Esophagus mucosa (tissue), 1 donor: ENCODE measurements at places on chromosomes 5 and 9. TPM values are rescaled to one million over a fixed set of nuclear protein-coding genes. Genes with fewer than 3 reads are reported as not detected.

DNA sequence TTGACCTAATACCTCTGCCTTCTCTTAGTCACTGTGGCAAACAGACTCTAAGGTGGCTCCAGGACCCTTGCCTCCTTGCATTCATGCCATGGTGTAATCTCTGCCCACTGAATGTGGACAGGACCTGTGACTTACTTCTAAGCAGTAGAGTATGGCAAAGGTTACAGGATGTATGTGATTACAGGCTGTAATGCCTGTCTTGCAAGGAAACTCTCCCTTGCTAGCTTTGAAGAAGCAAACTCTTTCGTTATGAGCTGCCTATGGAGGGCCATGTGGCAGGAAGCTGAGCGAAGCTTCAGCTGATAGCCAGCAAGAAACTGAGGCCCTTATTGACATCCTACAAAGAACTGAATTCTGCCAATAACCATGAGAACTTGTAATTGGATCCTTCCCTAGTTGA is 103.3 kb upstream of the HMHB1 start:
- no peak for ATAC-seq

DNA sequence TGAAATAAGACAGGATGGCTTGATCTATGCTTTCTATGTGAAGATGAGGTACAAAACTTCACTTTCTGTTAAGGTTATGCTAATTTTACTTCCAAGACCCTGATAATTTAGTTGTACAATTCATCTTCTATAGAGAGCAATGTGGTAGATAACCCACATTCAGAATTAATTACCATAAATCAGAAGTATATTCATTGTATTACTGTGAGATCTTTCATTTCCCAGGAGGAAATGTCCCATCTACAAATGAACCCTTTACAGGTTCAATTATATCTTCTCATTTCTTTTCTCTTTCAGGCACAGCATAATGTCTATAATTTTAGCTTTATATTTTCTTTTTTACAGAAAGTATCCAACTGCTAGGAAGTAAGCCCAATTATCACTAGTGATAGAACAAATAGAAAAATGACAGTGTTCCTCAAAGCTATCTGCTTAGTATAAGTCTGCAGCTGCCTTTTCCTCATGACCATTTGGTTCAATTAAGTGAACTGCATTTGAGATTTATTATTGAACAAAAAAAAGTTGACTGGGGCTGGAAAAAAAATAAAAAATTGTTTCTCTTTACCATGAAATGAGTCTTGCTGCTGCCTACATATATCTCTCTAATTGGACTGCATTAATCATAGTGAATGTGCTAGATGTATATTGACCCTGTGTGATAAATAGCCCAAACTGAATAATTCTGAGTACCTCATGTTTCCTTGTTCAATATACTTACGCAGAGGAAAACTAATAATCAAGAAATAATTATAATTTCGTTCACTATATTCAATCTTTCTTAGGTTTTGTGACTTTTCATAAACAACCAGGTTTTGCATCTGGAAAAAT is 1329.4 kb downstream of the PTPRD start:
- ATAC-seq = no peak

GRCh38 chr9:70261131-70261870 is 2.5 kb downstream of the SMC5 start:
- ATAC-seq = no peak

DNA sequence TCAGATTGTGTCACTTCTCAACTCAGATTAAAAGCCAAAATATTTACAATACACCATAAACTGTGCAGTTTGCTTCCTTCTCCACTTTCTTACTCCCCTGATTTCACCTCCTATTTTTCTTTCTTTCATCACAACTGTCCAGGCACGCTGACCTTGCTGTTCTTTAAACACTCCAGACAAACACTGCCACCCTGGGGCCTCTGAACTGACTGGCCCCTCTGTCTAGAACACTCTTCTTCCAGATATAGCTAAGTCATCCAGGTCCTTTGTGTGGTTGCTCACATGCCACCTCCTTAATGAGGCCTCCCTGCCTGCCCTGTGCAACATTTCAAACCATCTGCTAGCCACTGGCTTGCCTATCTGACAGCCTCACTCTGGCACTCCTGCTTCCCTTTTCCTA is 46.6 kb downstream of the ATG10 start:
- ATAC-seq = no peak

- ATAC-seq = no peak
These were observed 134.1 kb upstream of the TUT7 start for GRCh38 chr9:86488345-86488744.

GRCh38 chr9:6543204-6543603 is 102.3 kb downstream of the GLDC start:
- ATAC-seq = no peak

- ATAC-seq = no peak
These were observed 872.9 kb downstream of the TAF11L14 start for GRCh38 chr5:18507114-18507513.

GRCh38 chr9:19151425-19152159 is 24.3 kb upstream of the PLIN2 start:
- no peak for ATAC-seq

GRCh38 chr9:115144706-115145105 is 26.7 kb upstream of the TNC start:
- ATAC-seq = no peak

DNA sequence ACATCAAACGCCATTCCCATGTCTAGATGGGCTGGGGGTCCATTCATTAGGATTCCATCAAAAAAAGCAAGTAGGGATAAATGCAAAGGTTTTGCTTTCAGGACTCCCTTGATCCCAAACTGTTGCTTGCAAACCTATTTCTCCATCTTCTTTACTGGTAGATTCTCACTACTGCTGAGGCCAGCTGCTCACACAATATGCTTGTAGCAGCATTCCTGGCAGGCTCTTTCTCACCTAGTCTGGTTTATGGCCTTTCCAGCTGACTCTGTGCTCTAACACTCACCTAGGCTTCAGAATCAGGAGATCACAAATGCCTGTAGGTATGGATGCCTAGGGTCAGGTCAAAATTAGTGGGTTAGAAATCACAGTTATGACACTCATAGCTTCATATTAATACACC is 274.7 kb downstream of the GABRB2 start:
- no peak for ATAC-seq

DNA sequence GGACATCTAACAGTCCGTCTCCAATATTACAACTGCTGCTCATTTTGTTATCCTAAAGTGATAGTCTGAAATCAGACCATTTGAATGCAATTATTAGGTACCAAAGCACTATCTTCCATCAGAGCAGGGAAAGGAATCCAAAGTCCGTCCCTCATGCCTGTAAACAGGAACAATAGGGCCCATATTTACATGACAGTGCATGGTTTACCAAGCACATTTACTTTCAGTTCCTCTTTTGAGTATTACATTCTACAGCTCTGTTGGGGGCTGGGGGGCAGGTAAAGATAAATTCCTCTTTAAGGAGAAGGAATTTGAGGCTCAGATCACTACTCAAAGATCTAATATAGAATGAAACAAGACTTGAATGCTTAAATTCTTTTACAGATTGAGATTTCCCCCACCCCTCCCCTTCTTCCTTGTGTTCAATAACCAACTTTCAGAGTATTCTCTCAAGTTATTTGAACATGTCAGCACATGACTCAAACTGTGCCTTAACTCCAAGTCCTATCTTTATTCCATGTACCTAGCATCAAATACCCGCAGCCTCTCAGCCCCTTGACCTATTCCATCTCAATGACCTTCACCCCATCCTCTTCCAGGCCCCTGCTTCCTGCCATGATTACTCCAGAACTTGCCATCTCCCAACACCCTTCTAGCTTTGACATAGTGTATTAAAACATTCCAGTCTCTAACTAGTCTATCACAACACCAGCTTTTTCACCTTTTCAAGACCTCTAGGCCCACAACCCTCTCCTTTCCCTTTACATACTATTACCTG is 71.0 kb downstream of the BRINP1 start:
- ATAC-seq = no peak

GRCh38 chr9:134181648-134182034 is 17.3 kb upstream of the RNU6ATAC start:
- ATAC-seq = no peak

GRCh38 chr9:3732077-3733038 is 206.6 kb upstream of the RFX3 start:
- ATAC-seq = peak; percentile 98

GRCh38 chr5:418162-419121 is 24.5 kb upstream of the EXOC3 start:
- no peak for ATAC-seq

DNA sequence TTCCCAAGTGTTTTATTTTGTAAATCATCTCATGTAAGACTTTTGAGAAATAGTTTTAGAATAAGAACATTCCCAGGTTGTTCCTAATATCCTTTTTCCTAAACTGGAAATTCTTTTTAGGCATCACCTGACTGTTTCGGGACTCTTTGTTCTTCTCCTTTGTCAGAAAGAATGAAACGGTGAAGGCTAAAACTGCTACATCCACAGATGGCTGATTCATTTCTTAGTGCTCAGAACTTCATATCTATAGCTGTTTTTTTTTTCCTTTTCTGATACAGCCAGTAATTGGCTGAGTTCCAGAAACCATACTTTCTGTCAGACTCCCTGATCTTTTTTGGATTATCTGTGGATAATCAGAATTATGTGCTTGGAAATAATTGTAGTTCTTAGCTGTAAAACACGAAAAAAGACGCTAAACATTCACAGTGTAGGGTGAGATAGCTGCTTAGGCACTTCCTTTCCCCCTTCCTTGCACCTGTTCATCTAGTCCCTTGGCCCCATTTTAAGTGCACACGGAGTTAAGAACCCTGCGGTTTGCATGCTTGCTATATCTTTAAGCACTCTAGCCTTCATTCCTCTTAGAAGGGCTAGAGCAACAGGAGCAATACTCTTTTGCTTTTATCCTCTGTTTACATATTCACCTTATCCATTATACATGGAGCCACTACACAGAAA is 283.9 kb downstream of the PJA2 start:
- ATAC-seq = no peak

GRCh38 chr9:33307067-33307466 is 16.8 kb downstream of the NFX1 start:
- ATAC-seq = no peak

DNA sequence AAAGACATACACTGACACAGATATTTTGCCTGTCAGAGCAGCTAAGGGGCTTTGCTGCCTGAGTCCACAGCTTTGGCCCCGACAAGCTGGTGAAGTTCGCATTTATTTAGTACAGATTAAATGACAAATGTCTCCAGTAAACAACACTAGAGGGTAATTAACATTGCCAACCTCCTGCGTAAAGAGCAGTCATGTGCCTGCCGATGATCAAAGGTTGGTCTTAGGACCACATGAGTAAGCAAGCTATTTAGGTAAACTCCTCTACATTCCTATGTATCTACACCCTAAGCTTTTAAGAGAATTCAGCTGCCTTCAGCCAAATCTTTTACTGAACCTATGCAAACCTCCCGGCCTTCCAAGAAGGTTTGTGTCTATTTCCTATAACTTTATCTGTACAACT is 73.0 kb upstream of the PJA2 start:
- ATAC-seq = no peak

DNA sequence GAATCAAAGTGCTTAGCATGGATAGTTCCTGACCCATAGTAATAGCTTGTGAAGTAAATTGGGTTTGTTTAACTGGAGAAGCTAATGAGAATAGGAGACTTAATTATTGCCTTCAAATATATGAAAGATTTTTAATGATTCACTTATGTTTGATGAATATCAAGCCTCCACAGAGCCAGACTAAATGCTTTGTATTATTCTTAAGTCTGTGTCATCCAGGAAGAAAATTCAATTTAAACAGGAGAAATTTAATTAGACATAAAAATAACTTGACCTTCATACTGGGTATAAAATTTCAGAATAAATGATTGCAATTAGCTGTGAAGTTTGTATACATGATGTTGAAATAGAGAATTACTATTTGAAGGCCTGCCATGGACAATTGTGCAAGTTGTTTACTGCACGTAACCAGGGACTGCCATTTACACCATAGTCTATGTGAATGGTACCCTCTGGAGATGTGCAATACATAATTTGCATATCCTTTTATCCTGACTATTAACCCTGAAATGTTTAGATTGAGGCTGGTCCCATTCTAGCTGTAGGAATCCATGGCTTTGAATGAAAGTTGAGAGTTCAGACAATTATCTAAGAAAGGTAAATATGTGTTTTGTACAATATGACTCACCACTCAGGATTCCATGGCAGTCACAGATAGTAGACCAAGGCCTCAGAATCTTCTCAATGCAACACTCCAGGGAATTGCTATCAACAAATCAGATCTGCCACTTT is 133.5 kb upstream of the IL12B start:
- no peak for ATAC-seq

- ATAC-seq = peak; percentile 22
These were observed 38.4 kb downstream of the HRH2 start for GRCh38 chr5:175696139-175696854.

DNA sequence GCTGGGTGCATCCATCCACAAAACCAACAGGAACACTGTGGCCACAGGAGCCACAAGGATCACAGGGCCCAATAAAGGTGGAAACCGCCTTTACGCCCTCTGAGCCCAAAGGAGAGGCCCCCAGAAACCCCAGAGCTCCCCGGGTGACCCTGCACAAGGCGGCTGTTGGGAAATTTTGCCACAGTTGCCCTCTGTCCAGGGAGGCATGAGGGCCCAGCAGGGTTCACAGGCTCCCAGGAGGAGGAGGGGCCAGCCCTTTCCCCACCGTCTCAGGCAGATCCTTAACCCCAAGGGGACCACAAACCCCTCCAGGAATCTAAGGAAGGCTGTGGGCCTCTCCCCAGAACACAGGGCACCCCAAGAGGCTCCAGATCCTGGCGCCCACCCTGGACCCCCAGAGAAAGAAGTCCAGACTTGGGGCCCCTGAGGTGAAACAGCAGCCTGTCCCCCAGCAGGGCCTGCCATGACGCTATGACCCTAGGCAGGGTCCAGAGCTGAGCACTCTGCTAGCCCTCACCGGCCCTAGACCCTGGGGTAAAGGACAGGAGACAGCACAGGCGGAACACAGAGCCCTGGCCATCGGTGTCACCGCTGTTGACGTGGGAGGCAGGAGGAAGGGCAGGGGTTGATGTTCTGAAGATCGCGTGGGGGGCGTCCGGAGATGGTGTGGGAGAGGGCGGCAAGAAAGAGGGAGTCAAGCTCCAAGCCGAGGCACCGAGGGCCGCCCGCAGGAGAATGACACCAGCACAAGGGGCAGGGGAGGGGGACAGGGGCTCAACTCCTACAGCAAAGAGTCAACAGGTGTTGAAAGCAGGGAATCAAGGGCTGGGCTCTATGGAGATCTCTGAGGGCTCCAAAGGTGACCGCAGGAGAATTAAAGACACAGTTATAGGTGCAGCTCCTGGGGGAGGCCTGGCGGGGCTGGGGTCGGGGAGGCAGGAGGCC is 97.5 kb downstream of the VAV2 start:
- ATAC-seq = no peak

Gene NEUROG1
- not detected for total RNA-seq

Gene LCN15
- total RNA-seq = not detected

Gene PPP3R2
- not detected for total RNA-seq

Gene PLAC8L1
- total RNA-seq = 0.52 TPM

Gene BHMT2
- 0.72 TPM for total RNA-seq

Gene TAF11L5
- not detected for total RNA-seq

Gene ANKRD31
- 0.32 TPM for total RNA-seq

Gene ADRA1B
- not detected for total RNA-seq

Gene PRUNE2
- total RNA-seq = 4.9 TPM

Gene OGN
- total RNA-seq = 0.68 TPM

Gene HAND1
- total RNA-seq = not detected

Gene IQGAP2
- total RNA-seq = 4.2 TPM

Gene IL4
- not detected for total RNA-seq

Gene PCDHGA4
- 0.48 TPM for total RNA-seq

Gene DPH7
- total RNA-seq = 12.6 TPM

Gene LHFPL2
- total RNA-seq = 3.7 TPM
